ENCODE measurements at places on chromosomes 12 and 14. TPM values are rescaled to one million over a fixed set of nuclear protein-coding genes. Genes with fewer than 3 reads are reported as not detected.

MSRB3 gene
- polyA plus RNA-seq: 41.3 TPM

LRTM2 gene
- polyA plus RNA-seq: 0.31 TPM

B3GNT4 gene
- polyA plus RNA-seq: 0.59 TPM

A2M gene
- polyA plus RNA-seq: 362 TPM

CD27 gene
- polyA plus RNA-seq: 0.71 TPM

NKX2-1 gene
- polyA plus RNA-seq: not detected

TIMELESS gene
- 12.7 TPM for polyA plus RNA-seq

TAS2R50 gene
- not detected for polyA plus RNA-seq

NR2C1 gene
- 36.4 TPM for polyA plus RNA-seq

DNA sequence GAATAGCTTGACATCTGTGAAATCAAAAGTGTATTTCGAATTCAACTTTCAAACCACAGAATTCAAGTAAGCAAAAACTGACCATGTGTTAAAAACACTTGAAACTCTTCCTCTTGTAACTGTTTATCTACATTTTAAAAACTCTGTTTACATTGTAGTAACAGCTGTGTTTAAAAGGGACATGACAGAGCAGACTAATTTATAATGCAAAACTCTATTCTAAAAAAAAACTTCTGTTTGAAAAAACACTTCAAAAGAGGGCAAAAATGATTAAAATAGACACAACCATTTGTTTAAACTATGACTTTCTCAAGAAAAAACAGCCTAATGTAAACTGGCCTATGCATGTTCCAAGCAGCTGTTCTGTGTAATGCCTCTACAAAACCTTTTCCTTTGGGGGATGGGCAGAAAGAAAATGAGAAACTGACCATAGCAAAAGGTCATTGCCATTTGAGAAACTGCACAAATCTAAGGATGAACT, 149.1 kb upstream of the HMGA2 start:
- peak; percentile 17 for DNase-seq

DNA sequence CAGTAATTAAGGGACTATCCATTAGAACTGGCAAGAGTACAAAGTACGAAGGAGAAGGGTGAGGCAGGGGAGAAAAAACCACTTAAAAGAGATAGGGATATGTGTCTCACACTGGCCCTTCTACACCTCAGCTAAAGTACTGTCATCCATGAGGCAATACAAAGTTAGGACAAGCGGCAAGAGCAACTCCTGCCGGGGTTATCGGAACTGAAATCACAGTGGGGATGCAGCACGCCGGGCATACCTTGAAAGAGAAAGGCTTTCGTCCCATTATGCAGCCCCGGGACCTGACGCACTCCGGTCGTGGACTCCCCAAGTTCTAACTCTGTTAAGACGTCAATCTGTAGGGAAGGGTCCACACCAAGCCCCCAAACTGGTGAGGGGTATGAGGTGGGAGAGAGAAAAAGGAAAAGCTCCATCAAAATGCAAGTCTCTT, 1.1 kb downstream of the NELL2 start:
- no peak for DNase-seq

- no peak for DNase-seq
These were observed 17.0 kb downstream of the EEA1 start for GRCh38 chr12:92912052-92912451.

GRCh38 chr12:13060581-13060980, 16.4 kb downstream of the FAM234B start:
- no peak for DNase-seq

- DNase-seq: no peak
These were observed 39.7 kb upstream of the VRK1 start for GRCh38 chr14:96757456-96757855.

DNA sequence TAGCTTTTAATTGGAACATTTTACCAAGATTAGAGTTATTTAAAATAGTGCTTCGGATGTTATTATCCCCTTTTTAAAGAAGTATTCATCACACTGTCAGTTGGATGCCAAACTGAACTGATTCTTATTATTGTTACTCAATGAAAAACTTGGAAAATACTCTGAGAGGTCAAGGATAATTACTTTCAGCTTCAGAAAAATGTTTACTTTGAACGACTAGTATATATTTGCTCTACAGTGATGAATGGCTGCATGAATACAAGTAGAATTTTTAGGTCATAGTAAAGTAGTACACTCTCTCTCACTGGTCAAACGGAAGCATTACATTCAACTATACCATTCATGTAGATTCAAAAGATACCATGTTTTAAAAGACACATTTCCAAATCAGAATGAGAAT, 269.2 kb downstream of the CCDC91 start:
- DNase-seq: no peak

DNA sequence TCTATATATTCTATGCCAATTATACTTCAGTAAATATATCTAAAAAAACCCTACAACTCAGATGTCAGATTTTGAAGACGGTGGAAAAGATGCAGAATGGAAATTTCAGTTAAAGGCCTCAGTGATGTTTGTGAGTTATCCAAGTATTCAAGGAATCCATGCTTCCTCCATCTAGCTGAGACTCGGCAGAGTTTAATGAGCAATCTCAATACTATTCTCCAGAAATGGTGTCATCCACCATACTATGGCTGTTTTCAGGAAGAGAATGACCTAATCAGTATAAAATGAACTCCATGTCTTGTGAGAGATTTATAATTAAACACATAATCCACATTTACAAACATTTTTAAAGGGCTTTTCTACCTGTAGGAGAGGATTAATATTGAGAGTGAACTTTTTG, 66.0 kb downstream of the KLHL28 start:
- no peak for DNase-seq

DNA sequence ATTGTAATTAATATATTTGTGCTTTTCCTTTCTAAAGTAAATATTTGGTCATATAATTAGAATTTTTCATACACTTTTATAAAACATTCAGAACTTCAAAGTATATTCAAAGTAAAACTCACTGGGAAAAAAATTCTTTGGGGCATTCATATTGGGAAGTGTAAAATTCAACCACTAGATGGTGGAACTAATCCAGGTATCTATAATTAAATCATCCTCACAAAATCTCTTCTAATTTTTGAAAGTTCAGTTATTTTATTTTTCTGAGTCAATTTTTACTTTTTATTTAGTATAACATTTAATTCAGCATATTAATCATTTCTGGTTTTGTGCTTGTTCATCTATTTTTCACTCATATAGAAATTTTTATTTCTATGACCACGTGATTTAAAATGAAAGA, 81.0 kb downstream of the NTS start:
- no peak for DNase-seq

DNA sequence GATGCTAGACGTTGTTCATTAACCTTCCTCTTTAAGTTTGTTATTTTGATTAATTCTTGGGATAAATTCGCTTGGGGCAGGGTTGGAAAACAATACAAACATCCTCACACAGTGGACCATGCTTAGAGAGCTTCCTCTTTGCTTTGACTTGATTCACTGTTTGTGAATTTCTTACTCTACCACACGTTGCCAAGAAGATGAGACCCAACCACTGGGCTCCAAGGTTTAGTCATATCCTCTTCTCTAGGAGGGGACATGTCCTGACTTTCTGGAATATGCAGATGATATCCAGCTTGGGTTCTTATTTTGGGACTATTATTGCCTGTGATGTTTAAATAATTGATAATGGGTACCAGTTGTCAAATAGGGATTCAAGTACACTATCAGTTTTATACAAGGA, 428.2 kb downstream of the ATP23 start:
- no peak for DNase-seq

DNA sequence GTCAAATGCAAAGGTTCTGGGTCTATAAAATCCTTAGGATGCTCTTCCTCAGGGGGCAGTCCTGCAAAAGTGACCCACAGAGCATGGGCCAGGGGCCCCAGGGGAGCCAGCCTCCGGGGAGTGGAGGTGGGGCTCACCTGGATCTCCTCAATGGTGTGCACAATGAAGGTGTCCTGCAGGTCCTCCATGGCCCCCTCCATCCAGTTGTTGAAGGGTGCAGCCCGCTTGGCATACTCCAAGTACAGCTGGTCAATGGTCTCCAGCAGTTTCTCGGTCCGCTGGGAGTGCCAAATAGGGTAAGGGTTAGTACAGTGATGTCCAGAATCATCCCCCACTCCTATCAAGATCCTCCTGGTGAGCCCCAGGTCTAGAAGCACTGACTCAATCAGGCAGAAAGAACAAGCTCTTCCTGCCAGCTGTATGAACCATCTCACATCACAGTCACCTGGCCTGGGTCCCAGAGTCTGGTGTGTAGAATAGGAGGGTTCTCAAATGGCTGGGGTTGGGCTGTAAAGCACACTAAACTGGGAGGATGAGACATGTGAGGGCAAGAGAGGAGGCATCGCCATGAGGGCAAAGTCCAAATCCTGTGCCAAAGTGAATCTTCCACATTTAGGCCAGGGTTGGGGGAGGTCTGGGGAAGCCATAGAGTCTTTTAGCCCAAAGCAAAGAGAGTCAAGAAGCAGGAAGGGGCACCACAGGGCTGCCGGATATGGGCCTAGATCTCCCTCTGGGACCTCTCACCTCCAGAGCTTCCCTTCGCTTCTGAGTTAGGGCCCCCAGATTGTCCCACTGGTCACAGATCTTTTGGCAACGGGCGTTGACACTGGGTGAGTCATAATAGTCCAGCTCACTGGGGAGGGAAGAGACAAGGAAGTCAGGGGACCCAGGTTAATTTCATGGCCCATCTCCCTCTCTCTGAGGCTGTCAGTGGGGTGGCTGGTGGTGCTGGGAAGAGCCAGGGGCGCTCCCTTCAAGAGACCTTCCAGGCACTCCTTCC, 91.5 kb upstream of the ZFP36L1 start:
- no peak for DNase-seq

DNA sequence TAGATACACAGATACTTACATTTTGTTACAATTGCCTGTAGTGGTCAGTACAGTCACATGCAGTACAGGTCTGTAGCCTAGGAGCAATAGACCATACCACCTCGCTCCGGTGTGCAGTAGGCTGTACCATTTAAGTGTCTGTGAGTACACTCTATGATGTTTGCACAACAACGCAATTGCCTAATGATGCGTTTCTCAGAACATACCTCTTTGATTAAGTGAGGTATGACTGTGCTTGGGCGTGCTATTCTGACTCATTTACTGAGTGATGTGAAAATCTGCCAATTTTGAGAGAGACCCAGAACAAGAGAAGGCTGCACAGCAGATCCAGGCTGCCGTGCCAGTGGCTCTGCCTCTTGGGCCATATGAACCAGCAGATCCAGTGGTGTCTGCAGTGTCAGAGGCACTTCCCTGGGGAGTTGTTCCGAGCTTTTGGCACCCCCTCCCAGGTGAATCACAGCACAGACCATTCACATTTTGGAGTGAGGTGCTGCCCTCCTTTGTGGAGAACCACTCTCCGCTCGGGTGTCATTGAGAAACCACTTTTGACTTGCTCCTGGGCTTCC, 20.4 kb downstream of the DLK1 start:
- no peak for DNase-seq

- DNase-seq: peak; percentile 36
These were observed 119.5 kb downstream of the PAH start for GRCh38 chr12:102797528-102797927.

- DNase-seq: no peak
These were observed 213.2 kb upstream of the DIO3 start for GRCh38 chr14:101347893-101348777.

GRCh38 chr12:130752692-130753230, 36.7 kb upstream of the RIMBP2 start:
- DNase-seq: no peak

DNA sequence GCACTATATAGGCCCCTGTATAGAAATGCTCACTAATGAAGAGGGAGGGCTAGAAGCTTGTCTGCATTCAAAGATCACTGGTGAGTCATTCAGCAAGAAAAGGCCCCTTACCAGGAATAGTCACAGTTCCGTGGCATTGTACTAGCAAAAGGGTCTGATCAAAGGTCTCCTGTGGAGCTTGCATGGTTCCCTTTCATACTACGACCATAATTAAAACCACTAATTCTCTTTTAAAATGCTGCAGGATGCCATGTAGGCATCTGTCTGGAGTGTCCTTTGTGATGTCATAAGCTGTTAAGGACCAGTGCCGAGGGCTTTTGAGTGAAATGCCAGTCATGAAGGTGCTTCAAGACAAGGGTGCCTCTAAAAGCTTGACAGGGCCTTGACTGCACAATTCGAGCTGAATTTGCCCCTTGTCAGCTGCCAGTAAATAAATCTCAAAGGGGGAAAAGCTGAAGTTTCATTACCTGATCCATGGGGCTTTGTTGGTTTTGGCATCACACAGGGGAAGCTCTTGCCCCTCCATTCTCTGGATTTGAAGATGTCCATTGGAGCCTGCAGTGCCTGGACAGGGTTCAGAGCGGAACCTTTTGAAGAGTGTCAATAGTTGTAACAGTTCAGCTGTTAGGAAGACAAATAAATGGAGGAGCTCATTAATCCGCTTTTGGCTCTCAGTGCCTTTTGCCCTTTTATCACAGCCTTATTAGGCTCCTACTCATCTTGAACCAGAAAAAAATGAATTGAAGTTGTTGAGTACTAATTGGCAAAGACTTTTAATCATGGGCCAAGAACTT, 69.1 kb downstream of the TMEM260 start:
- no peak for DNase-seq

All from hindlimb muscle (tissue), 1 donor.